ENCODE measurements at places on chromosomes 1 and 21.

- no peak for DNase-seq
Measured at GRCh38 chr1:92843046-92843423, 11.2 kb downstream of the RPL5 start.

GRCh38 chr21:36707763-36708285 lies 8.9 kb downstream of the SIM2 start:
- no peak for DNase-seq

DNA sequence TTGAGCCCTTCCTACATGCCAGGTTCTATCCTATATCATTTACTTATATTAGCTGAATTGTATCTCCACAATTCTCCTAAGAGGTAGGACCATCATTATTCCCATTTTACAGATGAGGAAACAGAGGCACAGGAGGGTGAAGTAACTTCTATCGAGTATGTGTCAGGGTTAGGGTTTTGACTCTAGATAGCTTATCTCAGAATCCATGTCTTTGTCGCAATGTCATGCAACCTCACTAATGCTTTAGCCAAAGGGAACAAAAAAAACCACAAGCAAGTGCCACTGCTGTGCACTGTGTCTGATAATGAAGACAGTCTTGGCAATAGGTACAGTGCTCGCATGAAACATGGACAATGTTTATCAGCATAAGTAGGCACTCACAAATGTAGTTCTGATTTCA lies 95.4 kb upstream of the CLDN14 start:
- no peak for DNase-seq

GRCh38 chr1:56331892-56332567 lies 247.3 kb downstream of the PLPP3 start:
- no peak for DNase-seq

DNA sequence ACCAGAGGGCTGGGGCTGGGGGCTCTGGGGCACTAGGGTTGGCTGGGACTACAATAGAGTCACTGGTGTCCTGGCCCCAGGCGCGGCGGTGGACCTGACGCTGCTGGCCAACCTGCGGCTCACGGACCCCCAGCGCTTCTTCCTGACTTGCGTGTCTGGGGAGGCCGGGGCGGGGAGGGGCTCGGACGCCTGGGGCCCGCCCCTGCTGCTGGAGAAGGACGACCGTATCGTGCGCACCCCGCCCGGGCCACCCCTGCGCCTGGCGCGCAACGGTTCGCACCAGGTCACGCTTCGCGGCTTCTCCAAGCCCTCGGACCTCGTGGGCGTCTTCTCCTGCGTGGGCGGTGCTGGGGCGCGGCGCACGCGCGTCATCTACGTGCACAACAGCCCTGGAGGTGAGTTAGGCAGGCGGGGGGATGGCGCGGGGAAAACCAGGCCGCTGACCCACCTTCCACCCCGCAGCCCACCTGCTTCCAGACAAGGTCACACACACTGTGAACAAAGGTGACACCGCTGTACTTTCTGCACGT lies 4.1 kb downstream of the TIE1 start:
- no peak for DNase-seq

DNA sequence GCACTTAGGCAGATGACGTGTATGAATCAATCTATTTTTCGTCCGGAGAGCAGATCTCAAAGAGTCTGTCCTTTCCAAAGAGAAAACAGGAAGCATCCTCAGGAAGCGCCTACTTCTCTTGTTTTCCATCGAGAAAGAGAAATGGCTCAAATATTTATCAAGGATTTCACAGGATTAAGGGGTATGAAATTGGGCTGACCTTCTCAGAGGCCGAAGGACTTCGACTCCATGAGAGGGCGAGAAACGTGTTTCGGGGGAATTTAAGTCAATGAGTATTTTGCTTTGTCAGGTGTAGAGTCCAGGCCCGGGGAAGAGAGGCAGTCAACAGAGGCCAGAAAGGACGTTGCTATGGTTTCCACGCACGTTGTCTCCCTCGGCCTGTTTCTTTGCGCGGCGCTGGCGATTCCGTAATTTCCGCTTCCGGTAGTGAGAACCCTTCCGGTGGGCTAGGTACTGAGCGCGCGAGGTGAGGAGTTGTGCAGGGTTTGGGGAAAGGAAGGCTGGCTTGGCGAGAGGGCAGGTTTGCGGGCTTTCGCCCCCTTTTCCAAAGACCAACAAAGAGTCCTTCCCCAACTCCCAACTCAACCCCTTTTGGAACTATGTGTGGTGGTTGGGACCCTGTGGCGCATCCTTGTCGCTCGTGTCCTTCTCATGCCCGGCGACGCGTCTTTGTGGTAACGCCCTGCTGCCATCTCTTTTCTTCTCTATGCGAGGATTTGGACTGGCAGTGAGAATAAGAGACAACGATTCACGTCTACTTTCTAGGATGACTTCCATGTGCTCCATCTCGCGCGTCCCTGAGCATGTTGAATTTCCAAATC lies at the start of gene MRPS21:
MRPS21 (plus strand) TSS at position 429 of the 821 bp plus-strand sequence. CDS start 506 bp downstream, outside the sequence.
- DNase-seq = peak; percentile 86

DNA sequence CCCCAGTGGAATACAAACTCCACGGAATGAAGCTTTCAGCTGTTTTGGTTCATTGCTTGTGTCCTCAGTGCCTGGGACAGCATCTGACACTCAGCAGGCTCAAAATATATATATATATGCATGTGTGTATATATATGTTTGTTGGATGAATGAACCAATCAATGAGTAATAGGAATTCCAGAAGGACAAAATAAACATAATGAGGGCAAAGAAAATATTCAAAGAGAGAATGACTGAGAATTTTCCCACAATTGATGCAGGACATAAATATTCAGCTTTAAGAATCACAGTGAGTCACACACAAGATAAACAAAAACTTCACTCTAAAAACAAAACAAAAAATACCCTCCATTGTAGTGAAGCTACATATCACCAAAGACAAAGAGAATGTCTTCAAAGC lies 64.0 kb downstream of the CHD5 start:
- no peak for DNase-seq

DNA sequence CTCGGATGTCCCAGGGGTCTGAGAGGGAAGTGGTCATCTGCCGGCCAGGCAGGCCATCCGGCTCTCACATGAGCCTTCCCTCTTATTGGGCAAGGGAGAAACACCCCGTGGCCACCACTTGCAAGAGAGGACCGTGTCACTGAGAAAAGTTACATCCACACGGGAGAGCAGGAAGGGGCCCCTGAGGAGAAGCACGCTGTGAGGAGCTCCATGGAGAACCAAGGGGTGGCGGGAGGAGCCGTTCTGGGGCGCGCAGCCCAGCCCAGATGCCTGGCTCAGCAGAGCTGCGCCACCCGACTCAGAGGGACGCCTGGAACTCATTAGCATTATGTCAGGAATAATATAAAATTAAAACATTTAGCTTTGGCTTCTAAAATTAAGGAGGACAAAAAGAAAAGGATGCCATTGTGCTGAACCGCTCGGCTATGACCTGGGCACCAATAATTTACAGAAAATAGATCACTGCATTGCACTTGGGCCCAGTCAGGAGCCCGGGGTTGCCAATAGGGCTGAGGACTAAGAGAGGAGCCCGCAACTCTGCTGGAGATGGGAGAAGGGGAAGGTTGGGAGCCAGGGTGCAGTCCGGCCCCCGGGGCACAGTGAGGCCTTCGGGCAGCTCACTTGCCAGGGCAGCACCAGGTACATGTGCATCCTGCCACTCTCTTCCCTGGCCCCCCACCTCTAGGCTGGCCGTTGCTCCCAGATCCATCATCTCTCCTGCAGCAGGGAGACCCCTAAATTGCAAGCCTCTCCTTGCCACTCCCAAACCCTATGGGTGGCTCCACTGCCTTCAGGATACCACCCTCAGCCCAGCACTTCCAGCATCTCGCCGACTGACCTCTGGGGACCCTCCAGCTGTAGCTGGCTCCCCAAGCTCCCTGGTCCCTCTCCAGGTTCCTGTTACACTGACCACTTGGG lies 84.8 kb downstream of the DMRTB1 start:
- no peak for DNase-seq

- peak; percentile 64 for DNase-seq
Measured at GRCh38 chr1:183739741-183740271, 65.1 kb upstream of the RGL1 start.

- DNase-seq = no peak
Measured at GRCh38 chr1:84462118-84462517, 16.9 kb upstream of the RPF1 start.

DNA sequence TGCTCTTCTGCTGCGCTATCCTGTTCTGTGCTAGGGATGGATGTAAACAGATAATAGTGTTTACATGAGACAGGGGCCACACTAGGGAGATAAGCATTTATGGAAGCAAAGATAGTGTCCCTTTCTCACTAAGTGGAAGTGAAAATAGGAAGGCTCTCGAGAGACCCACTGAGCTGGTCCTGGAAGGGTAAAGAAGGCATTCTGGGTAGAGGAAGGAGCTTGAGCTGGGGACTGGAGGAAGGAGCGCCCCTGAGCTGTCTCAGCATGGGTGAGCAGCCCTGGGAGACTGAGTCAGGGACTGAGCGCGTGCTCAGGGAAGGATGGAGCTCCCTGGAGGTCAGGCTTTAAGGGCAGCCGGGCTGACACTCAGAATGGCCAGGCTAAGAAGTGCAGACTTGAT lies 93.3 kb downstream of the IGSF21 start:
- no peak for DNase-seq

- DNase-seq = peak; percentile 20
Measured at GRCh38 chr1:24743404-24744211, 1.6 kb upstream of the CLIC4 start.

DNA sequence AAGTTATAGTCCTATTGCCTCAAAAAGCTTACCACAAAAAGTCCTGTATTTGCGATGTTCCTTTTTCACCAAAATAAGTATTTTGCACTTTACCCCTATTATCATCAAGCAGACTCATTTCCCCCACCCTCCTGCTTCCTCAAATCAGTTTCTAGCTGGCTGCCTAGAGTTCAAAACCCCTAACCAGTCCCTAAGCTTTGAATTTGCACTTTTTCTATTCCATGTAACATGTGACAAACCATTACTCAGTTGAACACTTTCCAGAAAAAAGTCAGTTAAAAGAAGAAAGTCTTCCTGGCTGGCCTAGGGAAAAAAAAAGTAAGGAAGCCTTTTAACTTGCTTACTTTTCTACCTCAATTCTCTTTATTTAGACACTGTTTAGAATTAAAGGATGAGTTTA lies 8.2 kb downstream of the CEP170 start:
- DNase-seq = no peak

GRCh38 chr1:111709986-111710385 lies 29.2 kb downstream of the INKA2 start:
- DNase-seq = no peak

DNA sequence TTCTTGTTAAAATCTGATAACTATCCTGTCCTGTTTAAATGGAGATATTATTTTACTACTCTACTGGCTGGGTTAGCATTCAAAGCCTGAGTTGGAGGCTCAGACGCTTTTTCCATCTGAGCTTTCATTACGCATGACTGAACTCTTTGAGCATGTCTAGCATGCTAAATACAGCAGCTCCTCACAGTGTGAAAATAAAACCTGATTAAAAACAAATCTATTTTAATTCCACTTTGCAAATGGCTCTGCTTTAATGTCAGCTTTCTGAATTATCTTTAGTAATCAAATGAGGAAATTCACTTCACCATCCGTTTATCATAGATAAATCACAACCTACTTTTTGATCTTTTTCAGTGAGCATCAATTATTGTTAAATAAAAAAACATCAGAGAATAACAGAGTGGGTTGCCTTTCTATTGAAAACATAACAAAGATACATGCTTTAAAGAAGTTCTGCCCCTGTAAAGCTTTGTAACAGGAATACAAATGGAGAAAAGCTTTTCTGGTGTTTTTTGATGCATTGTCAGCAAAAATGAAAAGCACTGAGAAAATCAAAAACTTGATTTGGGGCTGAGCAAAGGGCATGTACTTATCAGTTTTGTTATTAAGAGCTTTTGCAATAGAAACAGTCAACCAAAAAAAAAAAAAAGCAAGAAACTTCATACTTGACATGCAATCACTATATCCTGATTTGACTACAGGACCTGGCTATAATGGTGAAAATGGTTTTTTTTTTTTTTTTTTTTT lies 3.5 kb upstream of the SPEN start:
- no peak for DNase-seq

- DNase-seq = no peak
Measured at GRCh38 chr1:23296931-23297330, 47.2 kb downstream of the HNRNPR start.

GRCh38 chr1:180262628-180263488 lies 32.8 kb downstream of the LHX4 start:
- no peak for DNase-seq

GRCh38 chr1:240295811-240296210 lies 204.1 kb downstream of the FMN2 start:
- DNase-seq = no peak

DNA sequence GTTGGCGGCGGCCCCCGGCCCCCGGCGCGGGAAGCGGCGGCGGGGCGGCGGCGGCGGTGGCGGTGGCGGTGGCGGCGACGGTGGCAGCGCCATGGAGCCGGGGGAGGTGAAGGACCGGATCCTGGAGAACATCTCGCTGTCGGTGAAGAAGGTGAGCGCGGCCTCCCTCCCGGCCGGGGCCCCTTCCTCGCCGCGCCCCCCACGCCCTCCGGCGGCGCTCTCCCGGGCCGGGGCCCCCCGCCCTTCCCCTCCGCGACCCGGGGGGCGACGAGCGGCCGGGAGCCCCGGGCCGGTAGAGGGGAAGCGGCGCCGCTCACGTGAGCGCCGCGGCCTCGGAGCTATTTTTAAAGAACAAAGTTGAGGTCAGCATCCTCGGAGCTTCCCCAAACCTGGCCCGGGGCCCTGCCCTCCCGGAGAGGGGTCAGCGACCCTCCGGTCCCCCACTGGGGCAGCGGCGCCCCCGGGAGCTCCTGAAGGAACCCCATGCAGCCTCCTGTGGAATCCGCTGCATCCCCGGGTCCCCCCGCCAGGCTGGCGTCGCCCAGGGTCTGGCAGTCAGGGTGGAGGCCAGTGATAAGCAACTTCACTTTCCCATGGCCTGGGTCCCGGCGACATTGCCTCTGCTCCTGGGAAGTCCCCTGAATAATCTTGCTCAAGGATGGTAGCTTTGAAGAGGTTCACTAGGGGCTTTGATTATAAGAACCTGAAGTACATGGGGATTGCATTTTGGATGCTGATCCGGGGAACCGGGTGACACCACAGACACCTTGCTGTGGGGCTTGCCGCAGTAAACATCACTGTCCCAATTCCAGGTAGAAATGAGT lies 560 bp downstream of the PLEKHM2 start:
- peak; percentile 76 for DNase-seq

DNA sequence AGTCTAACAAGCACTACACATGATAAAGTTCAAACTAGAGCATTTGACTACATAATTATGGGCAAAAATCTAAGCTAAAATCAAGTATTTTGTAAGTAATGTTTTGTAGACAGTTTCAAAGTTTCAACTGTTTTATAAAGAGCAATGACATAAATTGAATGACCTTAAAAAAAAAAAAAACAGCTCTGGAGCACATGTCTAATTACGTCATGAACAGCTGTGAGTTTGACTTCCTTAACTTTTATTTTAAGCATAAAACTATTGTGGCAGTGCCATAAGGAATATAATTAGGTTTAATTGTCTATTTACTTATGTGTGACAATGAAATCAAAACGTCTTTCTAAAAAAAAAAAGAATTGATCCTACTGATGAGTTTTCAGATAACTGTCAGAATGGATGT lies 272.5 kb upstream of the LRRC7 start:
- DNase-seq = no peak
